MM.1S (cell line): ENCODE measurements at places on chromosomes 7 and 10.

GRCh38 chr7:74334030-74334429 is 44.8 kb downstream of the CLIP2 start:
- DNase-seq = no peak

- DNase-seq = no peak
Observed at GRCh38 chr10:122543676-122544445, 16.7 kb upstream of the DMBT1 start.

GRCh38 chr10:8042721-8043568 is 11.5 kb upstream of the GATA3 start:
- DNase-seq = no peak

DNA sequence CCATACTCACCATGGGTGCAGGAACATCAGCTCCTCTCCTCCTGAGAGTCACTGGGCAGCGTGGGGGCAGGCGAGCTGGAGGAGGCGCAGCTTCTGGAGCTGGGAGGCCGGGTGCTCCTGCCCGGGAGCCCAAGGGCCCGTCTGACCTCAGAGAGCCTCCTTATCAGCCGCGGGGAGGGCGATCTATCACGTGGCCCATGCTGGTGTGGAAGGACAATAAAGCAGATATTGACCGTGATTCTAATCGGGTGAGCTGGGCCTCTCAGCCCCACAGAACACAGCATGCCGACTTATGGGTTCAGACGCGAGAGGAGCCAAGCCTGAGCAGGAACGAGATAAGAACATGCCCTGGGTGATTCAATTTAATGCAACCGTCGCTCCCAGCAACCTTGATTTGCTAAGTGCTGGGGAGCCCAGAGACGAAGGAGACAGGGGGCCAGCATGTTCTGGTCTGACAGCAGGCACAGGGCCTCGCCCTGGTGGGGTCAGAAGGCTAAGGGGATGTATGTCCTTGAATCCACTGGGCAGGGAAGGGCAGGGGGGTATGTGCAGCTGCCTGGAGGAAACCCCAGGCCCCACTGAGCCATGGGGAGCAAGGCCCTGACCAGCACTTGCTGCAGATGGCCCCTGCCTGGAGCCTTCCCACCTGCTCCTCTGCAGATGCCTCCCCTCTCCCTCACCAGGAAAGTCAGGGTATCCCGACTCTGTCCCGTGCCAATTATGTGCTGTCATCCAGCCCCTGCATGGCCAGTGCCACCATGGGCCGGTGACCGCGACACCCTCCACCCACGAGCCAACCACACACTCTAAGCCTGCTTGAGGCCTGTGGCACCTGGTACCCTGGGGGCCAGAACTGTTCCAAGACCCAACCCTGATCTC is 95.3 kb upstream of the RET start:
- DNase-seq = no peak

- DNase-seq = peak; percentile 70
Observed at GRCh38 chr10:23945845-23946244, 263.1 kb upstream of the KIAA1217 start.

DNA sequence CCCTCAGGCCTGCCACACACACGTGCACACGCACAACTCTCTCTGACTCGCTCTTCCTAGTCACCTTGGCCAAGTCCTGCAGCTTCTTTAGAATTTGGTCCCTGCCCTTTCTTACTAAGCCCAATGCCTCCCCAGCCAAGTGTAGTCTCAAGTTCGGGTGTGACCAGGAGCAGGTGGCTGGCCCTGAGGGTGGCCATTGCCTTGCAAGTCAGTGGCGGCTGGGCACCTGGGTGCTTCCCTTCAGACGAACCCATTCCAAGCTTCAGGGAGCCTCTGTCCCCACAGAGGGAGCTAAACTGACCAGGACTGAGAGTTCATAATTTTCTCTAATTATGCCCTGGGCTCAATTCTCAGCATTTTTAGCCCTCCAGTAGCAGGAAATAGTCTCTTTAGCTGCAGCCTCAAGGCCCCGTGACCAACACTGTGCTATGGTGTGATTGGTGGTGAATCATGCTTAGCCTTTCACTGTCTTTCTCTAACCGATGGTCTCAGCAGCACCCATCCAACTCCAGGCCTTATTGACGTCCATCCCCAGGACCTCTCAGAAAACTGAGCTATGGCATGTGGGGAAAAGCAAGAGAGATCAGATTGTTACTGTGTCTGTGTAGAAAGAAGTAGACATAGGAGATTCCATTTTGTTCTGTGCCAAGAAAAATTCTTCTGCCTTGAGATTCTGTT is 34.7 kb upstream of the FXYD4 start:
- DNase-seq = no peak

DNA sequence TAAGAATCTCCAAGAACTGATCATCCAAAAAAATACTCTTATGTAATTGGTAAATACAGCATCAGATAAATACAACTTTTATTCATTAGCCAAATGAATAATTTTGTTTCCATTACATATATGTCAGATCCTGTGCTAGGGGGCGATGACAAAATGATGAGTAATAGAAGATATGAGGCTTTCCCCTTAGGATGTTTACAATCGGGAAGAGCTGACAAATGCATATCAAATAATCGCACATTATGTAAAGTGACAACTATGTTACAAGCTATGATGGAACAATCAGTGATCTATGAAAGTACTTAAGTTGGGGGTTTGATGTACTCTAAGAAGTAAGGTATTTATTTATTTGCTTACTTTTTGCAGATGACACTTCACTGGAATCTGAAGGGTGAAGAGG is 465.6 kb upstream of the VSTM2A start:
- DNase-seq = no peak

DNA sequence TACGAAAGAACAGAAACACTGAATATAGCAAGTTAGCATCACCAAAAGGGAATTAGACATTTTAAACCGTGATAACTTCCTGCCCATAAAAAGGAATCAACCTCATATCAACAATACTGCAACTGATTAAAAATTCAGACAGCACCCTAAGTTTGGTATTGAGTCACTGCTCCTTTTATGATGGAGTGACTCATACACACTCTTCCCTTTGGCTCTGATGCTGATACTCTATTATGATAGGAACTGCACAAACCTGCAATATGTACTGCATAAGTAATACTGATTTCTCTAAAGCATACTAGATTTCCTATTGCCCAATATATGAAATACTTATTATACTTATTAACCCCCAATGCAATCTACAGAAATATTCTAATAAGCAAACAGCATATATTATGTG is 118.7 kb downstream of the PARD3 start:
- DNase-seq = no peak

DNA sequence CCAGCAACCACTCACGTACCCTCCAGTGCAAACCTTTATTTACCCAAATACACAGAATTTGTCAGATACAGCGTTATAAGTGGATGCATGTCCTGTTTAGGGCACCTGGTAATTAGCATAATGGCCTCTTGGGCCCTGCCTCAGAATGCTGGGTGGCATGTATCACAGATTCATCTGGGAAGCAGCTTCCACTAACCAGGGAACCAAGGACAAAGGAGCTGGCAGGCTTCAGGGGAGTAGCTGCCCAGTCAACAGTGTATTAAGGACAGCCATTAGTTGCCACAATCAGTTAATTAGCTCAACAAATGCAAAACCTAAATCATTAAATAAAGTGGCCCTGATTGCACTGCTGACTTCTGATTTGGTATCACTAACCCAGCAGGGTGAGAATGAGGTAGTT is 105.7 kb downstream of the RAPGEF5 start:
- no peak for DNase-seq

DNA sequence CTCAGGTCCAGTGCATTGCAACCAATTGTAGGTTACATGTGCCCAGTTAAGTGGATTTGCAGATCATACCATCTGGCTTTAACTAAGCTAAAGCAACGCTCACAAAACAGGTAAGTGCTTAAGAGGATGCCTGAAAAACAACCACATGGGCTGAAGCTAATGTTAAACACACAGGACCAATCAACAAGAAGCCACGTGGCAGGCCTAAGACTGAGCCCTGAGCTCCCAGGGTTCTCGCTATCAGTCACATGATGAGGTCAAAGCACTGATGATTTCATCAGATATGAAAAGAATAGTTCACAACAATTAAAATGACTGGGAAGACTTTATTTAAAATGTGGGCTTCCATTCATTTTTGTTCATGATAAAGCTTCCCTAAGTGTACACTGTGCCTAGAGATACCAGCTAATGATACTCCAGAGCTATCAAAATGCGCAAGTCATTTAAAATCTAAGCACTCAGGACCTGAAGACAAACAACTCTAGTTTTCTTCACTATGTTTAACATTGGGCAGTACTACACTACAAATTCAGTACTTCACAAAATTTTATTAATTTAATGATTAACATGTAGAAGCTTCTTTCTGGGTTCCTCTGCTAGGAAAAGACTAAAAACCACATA is 90.6 kb downstream of the PIP4K2A start:
- no peak for DNase-seq

GRCh38 chr7:16207321-16207720 is 214.0 kb downstream of the CRPPA start:
- no peak for DNase-seq

DNA sequence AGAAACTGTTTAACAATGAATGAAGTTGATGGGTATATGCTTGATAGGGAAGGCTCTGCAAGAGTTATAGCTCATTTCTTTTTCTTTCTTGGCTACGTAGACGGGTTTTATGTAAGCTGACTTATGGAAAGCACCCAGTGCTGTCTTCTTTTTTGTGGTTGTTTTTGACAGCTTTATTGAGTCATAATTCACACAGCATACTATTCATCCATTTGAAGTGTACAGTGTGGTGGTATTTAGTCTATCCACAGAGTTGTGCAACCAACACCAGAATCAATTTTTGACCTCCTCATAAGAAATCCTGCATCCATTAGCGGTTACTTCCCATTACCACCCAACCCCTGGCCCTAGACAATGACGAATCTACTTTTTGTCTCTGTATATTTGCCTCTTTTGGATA is 240.6 kb upstream of the KIAA1217 start:
- DNase-seq = no peak

DNA sequence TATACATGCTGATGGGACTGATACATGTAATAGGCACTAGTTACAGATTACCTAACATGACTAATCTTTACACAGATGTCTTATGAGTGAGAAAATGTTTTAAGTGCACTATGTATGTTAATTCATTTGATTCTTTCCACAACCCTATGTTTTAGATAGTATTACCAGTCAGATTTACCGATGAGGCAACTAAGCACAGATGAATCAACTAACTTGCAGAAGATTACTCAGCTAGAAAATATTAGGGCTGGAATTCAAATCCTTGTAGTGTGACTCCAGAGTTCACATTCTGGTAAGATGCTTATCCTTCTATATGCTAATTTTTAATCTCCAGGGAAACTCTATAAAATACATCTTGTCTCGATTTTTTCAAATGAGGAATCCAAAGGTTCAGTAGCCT is 964.9 kb downstream of the REEP3 start:
- no peak for DNase-seq

DNA sequence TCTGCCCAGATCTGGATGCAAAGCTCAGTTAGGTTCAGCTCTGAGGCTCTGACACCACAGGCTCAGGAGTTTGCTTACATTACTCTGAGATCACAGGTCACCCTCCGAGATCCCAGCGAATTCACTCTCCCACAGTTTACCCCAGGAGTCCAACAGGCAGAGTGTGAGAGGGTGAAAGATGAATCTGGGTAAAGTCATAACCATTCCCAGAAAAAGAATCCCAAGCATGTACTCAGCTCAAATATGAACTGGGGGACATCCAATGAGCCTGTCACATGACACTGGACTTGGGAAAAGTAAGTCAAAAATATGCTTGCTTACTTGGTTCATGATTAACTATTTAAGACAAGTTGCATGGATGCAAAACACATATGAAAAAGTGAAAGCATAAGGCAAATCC is 110.3 kb upstream of the ARID5B start:
- DNase-seq = no peak
